Effector CD4-positive, alpha-beta T cell (primary cell): ENCODE measurements at places on chromosomes 1 and 21.
A peak's percentile ranks its signal among the peaks of the same experiment; 100 is the strongest.

DNA sequence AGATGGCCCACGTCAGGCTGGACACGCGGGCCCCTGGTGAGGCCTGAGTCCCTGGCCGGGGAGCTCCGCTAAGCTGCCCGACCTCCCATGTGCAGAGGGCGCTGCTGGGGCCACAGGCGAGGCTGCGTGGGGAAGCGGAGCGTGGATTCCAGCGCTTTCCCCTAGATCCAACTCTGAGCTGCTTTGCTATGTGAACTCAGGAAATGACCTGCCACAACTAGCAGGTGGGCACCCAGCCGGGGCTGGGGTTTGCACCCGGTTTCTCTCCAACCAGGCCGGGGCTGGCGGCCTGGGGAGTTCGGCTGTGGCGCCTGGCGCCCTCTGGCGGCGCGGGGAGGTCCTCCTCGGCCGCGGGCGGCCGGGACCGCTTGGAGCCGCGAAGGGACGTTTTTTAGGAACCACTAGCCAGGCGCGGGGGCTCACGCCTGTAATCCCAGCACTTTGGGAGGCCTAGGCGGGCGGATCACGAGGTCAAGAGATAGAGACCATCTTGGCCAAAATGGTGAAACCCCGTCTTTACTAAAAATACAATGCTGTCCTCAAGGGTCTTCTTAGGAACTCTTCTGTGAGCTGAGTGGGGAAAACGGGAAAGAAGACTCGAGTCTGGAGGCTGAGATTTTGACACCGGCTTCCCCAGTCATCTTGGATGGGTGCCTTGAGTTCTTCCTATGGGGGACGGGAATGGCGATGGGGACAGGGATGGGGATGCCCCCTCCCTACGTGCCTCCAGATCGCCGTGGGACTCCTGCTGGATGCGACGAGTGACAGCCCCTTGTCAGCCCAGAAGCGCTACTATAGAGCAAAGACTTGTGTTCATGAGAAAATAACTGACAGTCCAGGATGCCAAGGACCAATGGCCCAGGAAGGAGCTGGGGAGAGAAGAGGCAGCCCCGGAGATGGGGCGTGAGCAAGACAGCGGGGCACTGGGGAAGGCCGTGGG is 12.6 kb downstream of the PYCR2 start:
- peak; percentile 63 for DNase-seq

- no peak for DNase-seq
These were observed 33.3 kb upstream of the RCC2 start for GRCh38 chr1:17472814-17473213.

DNA sequence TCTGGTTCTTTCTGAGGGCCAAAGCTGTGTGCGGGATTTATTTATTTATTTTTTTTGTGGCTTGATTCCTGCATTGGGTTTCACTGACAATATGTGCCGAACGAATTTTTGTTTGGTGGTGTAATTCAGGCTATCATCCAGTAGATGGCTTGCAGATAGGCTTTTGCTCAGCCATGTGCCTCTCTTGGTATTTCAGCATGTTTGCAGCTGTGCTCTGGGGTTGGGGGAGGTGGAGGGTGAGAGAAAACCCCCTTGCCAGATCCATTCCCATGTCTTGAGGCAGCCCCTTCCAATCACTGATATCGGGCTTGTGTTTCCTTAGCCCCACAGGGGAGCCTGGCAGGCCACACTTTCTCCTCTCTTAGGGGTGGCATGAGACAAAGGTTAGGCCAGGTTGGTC is 302.4 kb downstream of the PTGER3 start:
- no peak for DNase-seq

- DNase-seq = no peak
These were observed 11.9 kb upstream of the CLDN8 start for GRCh38 chr21:30227633-30228404.

DNA sequence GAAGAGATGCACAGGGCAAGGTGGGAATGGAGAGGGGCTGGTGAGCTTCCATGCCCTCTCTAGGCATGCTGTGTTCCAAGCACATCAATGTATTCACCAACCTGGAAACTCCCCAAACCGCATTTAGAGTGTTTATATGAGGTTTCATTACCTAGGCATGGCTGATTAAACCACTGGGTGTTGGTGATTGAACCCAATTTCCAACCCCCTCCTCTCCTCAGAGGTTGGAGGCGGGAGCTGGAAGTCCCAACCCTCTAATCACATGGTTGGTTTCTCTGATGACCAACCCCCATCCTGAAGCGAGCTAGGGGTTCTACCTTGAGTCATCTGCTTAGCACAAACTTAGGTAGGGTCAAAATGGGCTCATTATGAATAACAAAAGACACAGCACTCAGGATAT is 3.0 kb upstream of the PPIE start:
- no peak for DNase-seq

DNA sequence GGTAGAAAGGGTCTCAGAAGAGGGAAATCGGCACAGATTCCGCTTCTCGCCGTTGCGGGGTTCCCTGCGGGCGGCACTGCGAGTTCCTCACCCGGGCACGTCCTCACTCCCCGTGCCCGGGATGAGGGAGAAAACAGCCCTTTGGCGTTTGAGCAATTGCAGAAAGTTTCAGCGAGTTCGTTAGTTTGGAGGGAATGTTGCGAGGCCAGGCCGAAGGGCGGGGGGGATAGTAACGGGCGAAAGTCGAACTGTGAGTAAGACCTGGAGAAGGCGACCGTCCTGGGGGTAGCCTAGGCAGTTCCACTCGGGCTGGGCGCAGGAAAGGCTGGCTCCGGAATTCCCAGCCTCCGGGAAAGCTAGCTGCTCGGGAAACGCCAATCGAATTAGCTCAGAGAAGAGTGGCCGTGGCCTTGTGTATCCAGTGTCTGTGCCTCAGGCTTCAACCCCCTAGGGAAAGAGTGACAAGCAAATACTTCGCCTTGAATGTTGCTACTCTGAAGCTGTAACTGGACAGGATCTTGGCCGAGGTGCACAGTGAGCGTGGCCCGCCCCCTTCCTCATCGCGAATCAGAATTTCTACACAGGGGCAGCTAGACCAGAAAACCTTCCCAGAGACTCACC is 787 bp downstream of the PTGFR start:
- DNase-seq = no peak

- no peak for DNase-seq
These were observed 660.0 kb downstream of the PTPRC start for GRCh38 chr1:199298825-199299224.

- DNase-seq = no peak
These were observed 22.6 kb downstream of the ANKRD13C start for GRCh38 chr1:70331962-70332361.

- no peak for DNase-seq
These were observed 1.1 kb upstream of the DYNLT5 start for GRCh38 chr1:66751160-66751559.

DNA sequence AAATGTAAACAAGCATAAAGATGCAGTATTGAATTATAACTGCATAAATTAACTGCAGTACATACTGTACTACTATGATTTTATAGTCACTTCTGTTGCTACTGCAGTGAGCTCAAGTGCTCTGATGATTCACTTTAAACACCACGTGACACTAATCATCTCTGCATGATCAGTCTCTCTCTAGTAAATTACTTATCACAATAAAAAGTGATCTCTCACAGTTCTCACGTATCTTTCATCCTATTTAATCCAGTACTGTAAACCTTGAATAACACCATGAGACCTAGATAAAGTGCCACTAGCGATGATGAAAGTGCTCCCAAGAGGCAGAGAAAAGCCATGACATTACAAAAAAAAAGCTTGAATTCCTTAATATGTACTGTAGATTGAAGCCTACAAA is 1242.0 kb downstream of the AMY1C start:
- DNase-seq = no peak

- DNase-seq = peak; percentile 66
These were observed 19.7 kb downstream of the RCC2 start for GRCh38 chr1:17419626-17420328.

DNA sequence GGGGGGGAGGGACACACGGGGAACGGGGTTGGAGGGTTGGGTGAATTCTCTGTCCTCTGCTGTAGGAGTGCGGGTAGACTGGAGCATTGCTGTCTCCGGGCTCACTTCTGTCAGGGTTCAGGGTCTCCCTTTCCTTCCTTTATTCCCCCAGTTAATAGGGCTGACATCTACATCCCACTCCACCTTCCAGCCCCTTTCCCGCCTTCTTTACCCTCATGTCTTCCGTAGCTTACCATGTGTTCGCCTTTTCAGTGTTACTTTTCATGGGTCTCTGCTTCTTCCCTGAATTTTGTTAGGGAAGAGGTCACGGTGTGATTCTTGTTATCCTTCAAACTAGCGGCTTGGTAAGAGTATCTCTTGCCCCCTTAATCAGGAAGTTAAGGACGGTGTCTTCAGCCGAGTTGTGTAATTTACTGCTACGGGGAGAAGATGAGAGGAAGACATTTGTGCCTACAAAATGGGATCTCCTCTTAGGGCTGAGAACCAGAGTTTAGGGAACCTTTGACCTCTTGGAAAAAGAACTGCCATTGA is 917 bp downstream of the RAP1A start:
- DNase-seq = no peak
